ENCODE measurements at places on chromosomes 3 and 15.

DNA sequence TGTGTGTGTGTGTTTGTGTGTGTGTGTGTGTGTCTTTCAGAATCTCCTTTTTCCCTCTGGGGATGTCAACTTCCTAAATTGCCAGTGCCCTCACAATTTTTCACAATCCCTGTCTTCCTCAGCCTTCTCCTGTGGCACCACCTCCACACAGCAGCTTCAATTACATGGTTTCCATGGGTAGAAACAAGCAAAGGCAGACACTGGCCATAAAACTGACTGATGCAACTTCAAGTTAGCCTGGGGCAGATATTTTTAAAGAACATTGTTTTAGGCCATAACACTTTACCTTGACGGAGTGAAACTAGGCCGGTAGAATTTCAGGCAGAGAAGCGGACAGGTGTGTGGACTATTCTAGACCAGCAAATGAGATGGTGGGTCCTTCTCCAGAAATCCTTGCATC is 405.8 kb upstream of the SUCLG2 start:
- DNase-seq, result no peak

DNA sequence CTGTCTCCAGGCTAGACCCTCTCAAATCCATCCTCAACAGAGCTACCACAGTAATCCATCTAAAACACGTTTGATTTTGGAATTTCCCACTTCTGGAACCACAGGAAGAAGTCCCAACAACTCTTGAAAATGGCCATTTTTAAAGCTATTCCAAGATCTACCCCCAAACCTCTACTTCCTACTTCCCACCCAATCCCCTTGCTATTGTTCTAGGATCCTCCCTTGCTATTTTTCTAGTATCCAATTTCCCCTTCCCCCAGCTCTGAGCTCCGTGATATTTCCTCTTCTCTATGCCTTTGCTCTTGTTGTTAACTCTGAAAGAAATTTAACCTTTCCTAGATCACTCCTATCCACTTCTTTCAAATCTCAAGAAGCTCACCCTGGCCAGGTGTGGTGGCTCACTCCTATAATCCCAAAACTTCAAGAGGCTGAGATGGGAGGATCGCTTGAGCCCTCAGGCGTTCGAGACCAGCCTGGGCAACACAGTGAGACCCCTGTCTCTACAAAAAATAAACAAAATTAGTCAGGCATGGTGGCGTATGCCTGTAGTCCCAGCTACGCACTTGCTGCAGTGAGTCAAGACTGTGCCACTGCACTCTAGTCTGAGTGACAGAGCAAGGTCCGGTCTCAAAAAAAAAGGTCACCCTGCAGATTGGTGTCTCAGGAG is 13.0 kb downstream of the UACA start:
- DNase-seq, result no peak

DNA sequence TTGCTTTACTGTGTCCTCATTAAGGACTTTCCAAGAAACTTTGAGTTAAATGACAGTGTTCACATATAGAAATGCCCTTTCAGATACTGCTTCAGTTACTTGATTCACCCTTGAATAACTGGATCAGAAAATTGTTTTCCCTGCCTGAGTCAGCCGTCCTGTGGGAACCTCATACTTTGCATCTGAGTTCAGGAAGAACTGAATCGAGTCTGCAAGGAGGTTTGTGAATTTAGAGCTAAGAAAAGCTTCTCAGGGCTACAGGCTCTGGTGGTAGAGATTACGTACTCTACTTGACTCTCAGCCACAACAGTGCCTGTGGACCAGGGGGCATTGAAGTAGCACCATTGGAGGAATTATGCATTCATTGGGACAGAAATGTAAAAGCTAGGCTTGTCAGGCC is 252.4 kb upstream of the C2CD4B start:
- DNase-seq, result no peak

DNA sequence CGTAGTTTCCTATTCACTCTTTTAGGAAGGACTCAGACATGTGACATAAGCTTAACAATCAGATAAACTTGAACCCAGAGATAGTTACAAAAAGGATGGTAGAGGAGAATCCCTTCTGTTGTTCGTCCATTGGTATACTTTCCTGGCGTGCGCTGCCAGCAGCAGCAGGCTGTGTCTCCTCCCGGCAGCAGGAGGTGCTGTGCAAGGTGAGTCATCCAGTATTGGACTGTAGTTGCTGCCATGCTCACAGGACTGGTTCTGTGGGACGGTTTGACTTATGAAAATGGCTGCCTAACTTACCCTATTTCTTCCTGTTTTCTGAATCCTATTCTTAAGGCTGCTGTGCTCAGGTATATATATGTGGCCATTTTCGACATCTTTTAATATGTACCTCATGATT is 253.4 kb upstream of the LRRC3B start:
- DNase-seq, result no peak

DNA sequence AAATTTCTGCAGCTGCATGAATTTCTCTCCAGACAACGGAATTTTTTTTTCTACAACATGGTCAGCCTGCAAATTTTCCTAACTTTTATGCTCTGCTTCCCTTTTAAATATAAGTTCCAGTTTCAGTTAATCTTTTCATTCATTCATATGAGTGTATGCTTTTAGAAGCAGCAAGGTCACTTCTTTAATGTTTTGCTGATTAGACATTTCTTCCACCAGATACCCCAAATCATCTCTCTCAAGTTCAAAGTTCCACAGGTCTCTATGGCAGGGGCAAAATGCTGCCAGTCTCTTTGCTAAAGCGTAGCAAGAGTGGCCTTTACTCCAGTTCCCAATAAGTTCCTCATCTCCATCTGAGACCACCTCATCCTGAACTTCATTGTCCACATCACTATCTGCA is 205.6 kb upstream of the GRM7 start:
- no peak for DNase-seq

DNA sequence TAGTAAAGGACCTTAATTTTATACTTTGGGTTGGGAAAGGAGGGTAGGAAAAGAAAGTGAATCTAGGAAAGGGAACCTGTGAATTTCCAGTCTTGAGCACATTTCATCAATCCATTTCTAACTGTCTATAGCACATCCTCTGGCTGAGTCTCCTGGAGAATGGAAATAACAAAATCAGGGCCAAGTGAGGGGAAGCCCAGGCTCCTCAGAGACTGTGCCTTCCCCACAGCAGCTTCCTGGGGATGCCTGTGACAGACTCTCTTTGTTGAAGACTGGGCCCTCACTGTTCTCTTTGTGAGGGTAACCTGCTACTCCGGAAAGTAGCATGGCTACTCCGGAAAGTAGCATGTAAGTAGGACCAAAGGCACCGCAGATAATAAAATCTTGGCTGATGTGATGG is 22.6 kb upstream of the CSPG5 start:
- no peak for DNase-seq

DNA sequence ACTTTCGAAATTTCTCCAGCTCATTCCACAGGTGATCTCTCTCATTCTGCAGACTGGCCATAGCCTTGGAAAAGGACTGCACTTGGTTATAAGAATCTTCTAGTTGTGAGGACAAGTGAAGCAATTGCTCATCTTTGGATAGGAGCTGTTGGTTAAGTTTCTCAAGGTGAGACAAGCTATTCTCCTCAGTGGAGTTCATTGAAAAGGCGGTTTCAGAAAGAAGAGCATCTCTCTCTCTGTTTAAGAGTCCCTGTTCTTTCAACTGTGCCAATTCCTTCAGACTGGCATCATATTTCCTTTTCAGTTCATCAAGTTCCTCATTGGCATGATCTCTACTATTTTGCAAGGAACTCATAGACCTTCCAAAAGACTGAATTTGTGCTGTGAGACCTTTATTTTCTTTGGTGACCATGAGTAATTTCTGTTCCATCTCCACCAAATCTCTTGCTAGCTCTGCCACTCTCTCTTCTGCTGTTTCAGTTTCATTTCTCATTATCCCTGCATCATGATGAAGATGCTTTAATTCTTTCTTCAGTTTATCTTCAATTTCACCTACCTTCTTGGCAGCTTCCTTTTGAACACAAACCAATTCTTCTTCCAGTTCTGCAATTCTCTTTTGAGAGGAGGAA is 30.2 kb upstream of the HCLS1 start:
- no peak for DNase-seq

DNA sequence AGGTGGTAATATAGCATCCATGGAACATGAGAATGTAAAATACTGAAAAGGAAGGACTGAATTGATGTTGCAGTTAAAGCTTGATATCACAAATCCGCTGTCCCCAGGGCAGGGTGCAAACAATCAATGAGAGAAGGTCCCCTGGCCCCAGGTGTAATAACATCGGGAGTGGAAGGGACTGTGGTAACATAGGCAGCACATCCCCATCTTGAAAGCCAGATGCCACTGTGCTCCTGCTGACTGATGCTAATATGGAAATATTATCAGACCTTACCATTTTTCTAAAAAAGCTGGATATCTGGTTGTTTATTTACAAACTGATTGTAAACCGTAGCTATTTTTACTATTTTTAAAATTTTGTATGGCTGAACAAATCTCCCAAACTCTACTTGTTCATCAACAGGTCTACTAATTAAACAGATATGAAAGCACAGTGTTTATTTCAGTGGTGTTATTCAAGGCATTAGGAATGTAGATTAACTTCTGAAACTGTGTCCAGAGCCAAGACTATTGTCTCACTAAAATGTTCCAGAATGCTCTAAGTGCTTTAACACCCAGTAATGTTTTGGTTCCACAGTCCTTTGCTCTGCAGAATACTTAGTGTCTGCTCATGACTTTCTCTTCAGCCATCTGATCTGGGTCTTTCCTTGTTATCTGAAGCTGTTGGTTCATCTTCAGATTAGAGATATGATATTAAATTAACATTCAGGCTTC is 386.0 kb upstream of the RARB start:
- no peak for DNase-seq

GRCh38 chr3:173065543-173065981 is 75.5 kb downstream of the SPATA16 start:
- DNase-seq, result no peak

- DNase-seq, result no peak
Measured at GRCh38 chr3:174089592-174089991, 692.0 kb downstream of the NLGN1 start.

- no peak for DNase-seq
Measured at GRCh38 chr3:184594371-184595001, 32.9 kb downstream of the EPHB3 start.

DNA sequence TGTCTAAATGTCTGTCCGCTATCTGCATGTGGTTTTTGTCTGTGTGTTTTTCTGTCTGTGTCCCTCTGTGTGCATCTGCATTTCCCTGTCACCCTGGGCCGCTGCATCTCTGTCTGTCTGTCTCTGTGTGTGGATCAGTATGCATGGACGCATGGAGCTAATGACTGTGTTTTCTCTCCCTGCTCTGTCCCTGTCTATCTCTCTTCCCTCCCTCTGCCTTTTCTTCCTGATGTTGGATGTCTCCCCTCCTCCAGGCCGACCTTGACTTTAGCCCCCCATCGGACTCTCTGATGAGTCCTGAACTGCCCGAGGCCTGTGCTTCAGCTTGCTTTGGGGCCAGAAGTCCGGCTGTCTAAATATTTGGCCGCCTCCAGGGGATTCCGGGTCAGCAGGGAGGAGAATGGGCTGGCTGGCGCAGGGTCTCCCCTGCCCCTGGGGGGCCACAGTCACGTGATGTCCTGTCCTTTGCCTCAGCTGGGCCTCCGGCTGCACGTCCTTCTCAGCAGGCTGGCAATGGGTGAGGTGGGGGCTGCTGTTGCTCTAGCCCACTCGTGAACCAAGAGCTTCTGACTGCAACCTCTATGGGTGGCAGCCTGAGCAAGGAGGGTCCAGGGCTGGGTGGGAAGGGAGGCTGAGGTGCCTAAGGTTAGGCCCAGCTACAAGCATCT is 3.7 kb downstream of the SLC38A3 start:
- no peak for DNase-seq

DNA sequence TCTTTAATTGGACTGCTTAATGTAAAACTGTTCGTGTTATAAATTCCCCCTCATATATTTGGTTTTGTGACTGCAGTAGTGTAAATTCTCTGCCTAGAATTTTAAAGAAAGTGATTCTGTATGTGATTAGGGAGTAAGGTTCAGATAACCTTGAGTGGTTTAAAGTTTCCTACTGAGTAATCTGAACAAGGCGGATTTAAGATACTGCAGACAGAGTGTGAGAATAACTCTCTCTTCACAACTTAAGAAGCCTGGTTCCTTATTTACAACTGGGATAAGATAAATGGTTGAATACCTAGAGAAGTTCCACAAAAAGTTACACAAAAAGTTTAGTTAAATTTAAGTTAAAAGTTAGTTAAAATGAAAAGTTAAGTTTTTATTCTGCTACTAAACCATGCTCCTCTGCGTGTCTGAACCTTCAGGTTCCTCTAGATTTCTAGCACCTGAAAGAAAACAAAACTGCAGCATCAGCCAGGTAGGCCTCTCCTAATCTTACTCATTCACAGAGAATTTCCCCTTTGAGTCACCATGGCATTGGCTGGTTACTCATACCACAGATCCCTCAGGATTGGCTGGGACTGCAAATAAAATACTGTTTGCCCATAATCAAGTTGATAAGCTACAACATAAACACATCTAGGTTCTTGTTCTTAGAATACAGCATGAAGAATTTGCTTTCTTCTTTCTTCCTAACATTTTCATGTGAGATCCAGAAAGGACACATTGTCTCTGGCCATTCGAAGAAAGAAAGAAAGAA is at the start of gene ARL14:
ARL14 (plus strand) TSS at position 614 of the 757 bp plus-strand sequence. CDS start 187 bp downstream, outside the sequence.
- DNase-seq, result no peak

- no peak for DNase-seq
Measured at GRCh38 chr3:20038699-20039465, 1.4 kb upstream of the KAT2B start.

GRCh38 chr3:52352566-52352965 is 36.4 kb downstream of the DNAH1 start:
- DNase-seq, result no peak

GRCh38 chr3:69248436-69248835 is 126.0 kb upstream of the LMOD3 start:
- DNase-seq, result no peak

GRCh38 chr15:88393719-88394519 is 73.3 kb downstream of the MRPL46 start:
- no peak for DNase-seq

DNA sequence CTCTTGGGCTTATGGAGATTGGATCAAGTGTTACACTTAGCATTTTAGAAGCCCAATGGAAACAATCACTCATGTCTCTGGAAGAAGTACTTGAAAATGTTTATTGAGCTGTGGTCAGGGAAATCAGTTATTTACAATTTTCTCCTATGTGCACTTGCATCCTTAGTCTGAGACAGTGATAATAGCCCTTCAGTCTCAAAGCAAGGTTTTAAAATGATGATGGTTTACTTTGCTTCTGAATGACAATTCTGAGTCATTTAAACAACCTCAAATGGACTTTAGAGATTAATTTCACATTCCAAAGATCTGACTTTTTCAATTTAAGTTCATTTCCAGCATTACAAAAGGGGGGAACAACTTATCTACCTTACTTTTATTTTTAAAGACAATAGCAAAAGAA is 20.1 kb downstream of the TIPARP start:
- no peak for DNase-seq

- DNase-seq, result no peak
Measured at GRCh38 chr3:141049681-141050080, 1.5 kb upstream of the SPSB4 start.

GRCh38 chr3:9809239-9809614 is 835 bp upstream of the TTLL3 start:
- no peak for DNase-seq

- DNase-seq, result no peak
Measured at GRCh38 chr3:77816366-77816765, 776.5 kb downstream of the ROBO2 start.

GRCh38 chr3:144770915-144771351 is 799.3 kb downstream of the DIPK2A start:
- DNase-seq, result no peak

GRCh38 chr3:86969500-86970189 is 21.3 kb downstream of the VGLL3 start:
- DNase-seq, result no peak

- no peak for DNase-seq
Measured at GRCh38 chr3:28088811-28089526, 152.4 kb upstream of the CMC1 start.

GRCh38 chr3:191634902-191635301 is 173.9 kb downstream of the PYDC2 start:
- no peak for DNase-seq
